ENCODE measurements at places on chromosomes 5 and 9.
A peak's percentile ranks its signal among the peaks of the same experiment; 100 is the strongest.

- DNase-seq, result no peak
Observed at GRCh38 chr5:158297002-158297527, 438.1 kb upstream of the CLINT1 start.

- DNase-seq, result no peak
Observed at GRCh38 chr5:177027665-177028064, 5.2 kb downstream of the ZNF346 start.

GRCh38 chr5:150203832-150204589, 14.1 kb downstream of the SLC6A7 start:
- no peak for DNase-seq

DNA sequence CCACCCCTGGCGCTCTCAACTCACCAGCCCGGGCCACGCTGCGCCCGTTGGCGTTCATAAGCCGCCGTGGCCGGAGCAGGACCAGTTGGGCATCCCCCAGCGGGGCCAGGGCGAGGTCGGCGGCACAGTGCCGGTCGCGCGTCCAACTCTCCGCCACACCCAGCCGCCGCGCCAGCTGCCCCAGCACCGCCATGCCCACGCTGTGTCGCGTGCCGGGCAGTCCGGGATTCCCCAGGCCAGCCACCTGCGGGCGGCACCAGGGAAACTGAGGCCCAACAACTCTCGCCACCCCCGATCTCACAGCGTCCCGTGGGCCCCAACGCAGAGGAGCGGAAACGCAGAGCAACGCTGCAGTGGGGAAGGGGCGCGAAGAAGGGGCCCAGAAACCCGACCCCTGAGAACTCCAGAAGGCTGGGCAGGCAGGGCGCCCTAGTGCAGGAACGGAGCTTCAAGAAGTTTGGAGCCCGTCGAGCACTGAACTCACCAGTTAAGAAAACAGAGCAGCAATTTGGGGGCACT, 453 bp downstream of the PTRH1 start:
- no peak for DNase-seq

DNA sequence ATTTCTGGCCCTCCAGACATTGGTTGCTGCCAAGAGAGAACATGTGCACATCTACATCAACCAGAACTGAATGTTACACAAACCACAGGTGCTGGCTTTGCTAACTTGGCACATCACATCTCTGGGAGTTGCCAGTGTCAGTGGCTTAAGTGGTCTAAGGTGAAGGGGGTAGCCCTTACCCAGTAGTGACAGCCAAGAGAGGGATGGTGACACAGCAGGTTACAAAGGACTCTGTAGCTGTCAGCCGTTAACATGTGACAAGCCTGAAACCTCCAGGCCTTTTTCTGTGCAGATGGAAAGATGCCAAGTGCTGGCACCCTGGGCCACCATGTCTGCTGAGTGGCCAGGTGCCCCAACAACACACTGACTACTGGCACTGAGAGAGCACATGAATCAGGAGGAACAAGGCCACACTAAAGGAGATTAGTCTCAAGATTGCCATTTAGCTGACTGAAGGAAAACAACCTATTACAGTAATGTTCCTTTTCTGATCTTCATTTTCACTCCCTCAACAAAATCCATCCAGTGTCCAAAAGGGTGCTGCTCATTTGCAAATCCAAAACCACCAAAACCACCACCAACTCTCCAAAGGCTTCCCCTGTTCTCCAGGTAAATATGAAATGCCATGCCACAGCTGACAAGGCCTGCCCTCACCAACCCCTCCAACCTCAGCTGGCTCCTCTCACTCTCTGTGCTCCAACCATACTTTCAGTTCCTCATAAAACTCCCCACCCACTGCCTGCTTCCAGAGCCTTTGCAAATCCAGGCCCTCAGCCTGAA, 20.2 kb downstream of the SIL1 start:
- no peak for DNase-seq

- peak; percentile 87 for DNase-seq
Observed at GRCh38 chr9:72365525-72366256, 683 bp upstream of the ZFAND5 start.

DNA sequence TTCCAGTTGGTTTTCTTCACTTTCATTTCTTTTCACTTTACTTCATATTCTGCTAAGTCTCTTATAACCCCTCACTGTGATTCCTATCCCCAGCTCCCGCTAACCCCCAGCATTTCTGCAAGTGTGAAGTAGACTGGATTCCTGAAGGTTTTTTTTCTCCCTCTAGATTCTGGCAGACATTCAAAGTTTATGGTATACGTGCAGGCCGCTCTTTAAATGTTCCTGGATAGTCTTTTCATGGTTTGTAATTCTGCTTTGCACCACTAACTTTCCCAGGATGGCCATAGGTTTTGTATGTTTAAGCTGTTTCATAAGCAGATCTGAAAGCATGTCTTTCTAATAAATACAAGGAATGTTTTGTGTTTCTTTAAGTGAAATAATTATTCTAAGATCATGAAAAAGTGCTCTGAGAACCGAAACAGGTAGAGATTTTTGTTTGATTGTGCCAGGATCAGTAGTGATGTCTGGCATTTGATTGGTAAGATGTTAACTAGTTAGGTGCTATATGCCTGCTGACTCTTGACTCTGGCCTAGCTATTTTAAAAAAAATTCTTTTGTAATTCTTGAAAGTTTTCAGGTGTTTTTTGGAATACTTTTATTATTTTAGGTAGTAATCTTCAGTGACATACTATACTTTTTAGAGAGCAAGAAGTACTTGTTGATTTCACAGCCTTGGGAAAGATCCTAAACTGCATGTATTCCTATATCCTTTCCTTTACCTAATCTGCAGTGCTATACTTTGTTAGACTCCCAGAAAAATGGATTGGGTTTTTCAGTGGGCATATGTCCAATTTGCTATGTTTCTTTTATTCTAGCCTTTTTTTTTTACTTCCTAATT, 29.7 kb downstream of the CNOT6 start:
- DNase-seq, result no peak

DNA sequence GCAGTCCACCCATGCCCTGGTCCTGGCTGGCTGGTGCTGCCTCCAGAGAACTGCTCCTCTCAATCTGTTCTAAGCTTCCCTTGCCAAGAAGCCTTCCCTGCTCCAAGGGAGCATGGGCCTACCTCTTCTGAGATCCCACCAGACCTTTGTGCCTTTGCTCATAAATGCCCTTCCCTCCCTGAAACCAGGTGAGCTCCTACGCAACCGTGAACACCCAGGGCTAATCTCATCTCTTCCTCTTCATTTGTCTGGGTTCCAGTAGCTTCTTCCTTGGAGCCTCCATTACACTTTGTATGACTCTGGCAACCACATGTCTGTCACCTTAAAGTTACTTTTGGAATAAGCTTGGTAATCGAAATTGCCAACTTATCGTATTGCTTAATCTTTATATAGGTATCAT, 270.6 kb downstream of the PBX3 start:
- DNase-seq, result no peak

- no peak for DNase-seq
Observed at GRCh38 chr5:127324756-127325155, 34.2 kb downstream of the MEGF10 start.

- peak; percentile 36 for DNase-seq
Observed at GRCh38 chr5:89268460-89268859, 385.5 kb upstream of the MEF2C start.

DNA sequence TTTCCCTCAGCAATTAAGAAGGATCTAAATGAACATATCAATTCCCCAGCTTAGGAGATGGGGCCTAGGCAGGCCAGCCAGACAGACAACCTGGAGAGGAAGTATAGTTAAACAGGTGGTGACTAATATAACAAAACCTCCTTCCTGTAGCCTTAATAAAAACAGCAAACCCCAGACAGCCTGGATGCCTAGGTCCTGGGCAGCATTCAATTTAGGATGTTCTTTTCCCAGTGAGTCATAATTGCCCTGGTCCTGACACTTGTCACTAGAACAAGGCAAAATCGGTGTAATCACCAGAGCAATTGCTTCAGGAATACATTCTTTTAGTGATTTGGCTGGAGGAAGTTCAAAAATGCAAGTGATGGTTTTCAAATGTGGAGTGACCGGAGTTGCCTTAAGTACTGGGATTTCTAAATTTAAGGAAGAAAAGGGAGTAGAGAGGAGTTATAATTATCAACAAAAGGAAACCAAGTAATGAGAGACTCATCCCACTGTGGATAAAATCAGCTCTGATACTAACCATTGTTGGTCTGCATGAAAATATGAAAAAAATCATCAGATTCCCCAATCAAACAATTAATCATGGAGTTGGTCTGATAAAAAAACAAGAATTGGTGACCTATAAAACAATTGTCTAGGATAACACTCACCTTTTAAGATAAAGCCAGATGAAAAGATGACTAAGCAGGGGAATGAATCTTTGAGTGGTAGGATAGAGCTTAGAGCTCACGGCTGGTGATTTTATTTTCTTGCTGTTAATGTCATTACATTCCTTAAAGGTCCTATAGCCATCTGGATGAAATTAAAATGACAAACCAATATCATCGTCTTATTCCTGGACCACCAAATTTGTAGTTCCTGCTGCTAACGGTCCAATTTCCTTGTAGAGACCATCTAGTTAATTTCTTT, 39.0 kb upstream of the TARS1 start:
- peak; percentile 91 for DNase-seq

DNA sequence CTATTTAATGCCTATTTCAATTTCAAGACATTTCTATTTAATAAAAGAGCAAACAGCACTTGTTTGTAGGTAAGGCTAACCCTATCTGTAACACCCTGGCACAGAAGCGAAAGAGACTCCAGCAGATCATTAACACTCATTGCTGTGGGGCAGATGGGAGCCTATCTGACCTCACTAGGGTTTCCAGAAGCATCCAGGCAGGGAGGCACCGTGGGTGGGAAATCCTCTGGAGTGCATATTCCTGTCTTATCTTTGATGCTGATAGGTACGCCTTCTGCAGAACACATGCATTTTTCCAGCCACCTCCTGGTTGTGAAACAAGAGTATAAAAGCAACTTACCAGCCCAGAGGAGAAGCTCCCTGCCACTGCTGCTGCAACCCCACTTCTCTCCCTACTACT, 233.7 kb downstream of the GLIS3 start:
- DNase-seq, result no peak

GRCh38 chr9:8611153-8611552, 811.6 kb upstream of the DMAC1 start:
- DNase-seq, result no peak

GRCh38 chr9:109320742-109321448, at the start of gene EPB41L4B:
Gene EPB41L4B, minus strand, starts transcription at chr9:109321059. Its CDS starts 613 bp downstream, at chr9:109320446.
- DNase-seq, result peak; percentile 69

DNA sequence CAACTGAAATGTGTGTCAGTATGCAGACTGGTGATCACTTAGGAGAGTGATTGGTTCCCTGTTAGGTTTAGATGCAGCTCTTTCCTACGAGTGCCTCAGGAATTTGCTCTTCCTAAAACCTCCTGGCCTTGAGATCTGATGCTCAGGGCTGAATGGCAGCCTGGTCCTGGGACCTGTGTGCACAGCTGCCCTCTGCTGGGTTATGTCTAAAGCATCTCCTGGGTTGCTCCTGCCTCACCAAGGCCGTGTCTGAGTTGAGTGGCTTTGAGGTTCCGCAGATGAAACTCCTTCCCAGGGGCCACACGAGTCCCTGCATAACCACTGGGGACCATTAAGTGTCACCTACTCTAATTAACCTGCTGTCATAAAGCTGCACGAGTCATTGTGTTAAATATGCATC, 59.5 kb downstream of the MVB12B start:
- DNase-seq, result no peak
